Stimulated activated CD4-positive, alpha-beta T cell treated with anti-CD3 and anti-CD28 coated beads, Interleukin-15, amount 100 ng/mL, for 1 hour (primary cell): ENCODE measurements at places on chromosomes 5 and 9.

- no peak for DNase-seq
These were observed 31.0 kb upstream of the HMCN2 start for GRCh38 chr9:130234340-130235260.

- no peak for DNase-seq
These were observed 1021.9 kb downstream of the CDH12 start for GRCh38 chr5:21831145-21831787.

- DNase-seq, result no peak
These were observed 1640.9 kb upstream of the C9orf72 start for GRCh38 chr9:29214154-29214689.

DNA sequence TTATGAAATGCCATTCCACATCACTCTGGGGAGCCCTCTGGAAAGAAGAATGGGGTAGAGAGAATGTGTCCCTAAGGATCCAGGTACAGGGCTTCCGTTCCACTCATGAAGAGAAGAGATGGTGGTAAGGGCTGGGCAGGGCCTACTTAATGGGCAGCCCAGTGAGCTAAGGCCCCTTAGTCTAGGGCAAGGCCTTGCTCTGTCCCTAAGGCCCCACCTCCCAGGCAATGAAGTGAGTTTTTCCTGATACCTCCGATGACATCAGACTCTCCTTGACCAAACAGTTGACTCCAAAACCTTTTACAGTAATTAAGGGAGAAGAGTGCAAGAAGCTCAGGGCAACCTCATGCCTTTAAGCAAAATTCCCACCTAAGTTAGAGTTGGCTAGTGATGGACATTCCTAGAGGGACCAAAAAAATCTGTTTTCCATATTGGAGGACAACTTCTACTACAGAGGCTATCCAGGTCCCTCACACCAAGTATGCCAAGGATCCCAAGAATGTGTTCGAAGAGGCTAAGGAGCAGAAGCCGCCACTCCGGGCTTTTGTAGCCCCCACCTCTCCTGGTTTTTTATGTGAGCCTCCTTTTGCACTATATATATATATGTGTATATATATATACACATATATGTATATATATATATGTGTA is 5.9 kb downstream of the KLF9 start:
- no peak for DNase-seq

DNA sequence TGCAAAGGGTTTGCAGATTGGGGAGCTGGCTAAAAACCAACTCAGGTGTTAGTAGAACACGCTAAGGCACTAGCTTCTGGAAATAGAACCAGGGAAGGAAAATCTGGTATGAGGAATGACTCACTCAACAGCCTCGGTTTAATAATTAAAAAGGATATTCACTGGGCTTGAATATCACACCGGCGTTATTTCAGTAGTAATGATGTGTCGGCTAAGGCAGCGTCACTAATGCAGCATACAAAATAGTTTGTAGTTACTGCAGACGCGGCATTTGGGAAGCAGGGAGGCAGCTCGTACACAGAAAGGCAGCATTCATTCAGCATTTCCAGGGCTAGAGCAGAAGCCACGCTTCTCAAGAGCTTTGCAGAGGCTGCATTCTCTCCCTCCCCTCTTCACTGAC is 1.7 kb downstream of the ADRA1B start:
- no peak for DNase-seq

DNA sequence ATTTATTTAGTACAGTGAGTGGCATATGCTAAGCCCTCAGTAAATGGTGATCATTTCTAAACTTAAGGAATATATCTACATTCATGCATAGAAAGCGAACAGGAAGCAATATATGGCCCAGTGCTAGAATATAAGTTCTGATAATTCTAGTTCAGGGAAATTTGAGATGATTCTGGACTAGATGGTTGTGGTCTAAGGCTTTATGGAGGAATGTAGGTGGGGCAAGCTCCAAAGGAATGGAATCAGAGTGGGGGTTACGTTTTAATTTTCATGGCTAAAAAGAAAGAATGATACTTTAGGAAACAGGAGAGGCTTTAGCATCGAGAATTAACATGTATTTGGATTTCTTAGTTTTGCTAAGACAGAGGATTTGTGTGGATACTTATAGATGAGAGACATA is 56.1 kb downstream of the MTREX start:
- no peak for DNase-seq

DNA sequence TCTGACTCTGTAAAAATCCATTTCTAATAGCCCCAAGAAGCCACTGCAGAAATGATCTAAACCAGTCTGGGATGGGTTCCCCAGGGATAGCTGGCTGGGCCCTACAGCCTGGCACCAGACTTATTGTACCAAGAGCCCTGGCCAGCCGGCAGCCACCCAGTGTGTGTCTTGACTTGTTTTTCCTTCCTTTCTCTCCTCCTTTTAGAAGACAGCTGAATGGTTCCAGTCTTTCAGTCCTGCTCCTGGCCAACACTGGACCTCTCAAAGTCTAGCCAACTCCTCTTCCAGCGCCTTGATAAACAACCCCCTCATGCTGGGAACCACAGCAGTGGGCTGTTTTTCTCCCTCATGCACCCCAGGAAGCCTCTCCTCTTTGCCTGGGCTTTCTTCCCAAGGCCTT is 34.1 kb downstream of the ATOX1 start:
- no peak for DNase-seq

GRCh38 chr9:14313378-14313940 is 482 bp downstream of the NFIB start:
- no peak for DNase-seq

GRCh38 chr9:123072407-123072995 is 39.0 kb downstream of the GPR21 start:
- DNase-seq, result no peak

GRCh38 chr5:107578051-107578635 is 92.6 kb downstream of the EFNA5 start:
- DNase-seq, result no peak

GRCh38 chr5:80230269-80230992 is 25.4 kb downstream of the SERINC5 start:
- DNase-seq, result no peak

DNA sequence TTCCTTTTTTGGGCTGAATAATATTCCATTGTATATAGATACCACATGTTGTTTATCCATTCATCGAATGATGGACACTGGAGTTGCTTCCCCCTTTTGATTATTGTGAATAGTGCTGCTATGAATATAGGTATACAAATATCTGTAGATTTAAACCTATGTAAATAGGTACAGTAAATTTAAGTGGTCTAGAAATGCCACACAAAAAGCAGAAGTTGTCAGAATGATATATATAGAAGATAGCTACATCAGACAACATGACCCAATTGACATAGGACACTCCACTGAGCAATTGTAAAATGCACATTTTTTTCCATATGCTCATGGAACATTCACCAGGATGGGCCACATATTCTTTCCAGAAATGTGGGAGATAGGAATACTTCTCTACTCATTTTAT is 77.6 kb downstream of the SMIM15 start:
- no peak for DNase-seq

GRCh38 chr5:109411627-109412026 is 1.9 kb upstream of the PJA2 start:
- no peak for DNase-seq

DNA sequence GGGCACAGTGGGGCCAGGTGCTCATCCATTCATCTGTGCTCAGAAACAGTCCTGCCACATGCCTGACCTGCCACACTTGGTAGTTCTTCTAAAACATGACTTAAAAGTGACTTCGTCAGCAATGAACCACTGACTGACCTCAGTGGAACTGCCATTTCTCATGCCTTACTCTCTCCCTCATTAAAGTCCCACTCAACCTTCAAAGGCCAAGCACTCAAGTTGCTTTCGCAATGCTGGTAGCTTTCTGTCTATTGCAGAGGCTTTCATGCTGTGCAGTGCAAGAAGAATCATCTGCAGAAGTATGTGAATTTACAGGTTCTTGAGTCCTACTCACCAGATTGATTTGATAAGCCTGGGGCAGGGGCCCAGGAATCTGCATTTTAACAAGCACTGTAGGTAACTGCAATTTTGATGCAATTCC is 23.9 kb downstream of the B4GALT1 start:
- no peak for DNase-seq

DNA sequence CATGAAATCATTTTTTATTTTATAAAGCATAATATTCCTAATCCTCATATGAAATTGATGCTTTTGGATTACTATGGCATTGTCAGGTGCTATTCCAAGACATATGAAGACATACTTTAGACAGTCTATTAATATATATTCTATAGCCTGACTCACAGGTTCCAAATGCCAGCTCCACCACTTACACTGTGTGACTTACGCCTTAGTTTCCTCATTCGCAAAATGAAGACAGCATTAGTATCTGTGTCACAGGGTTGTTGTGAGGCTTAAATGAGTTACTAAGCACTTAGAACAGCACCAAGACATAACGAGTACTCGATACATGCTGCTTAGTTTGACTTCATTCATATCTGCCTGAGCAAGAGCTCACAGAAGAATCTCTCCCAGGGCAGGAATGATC is 132.2 kb upstream of the PTGER4 start:
- no peak for DNase-seq

- DNase-seq, result no peak
These were observed at the start of gene CCDC180 for GRCh38 chr9:97307500-97308163. CCDC180 (plus strand) TSS chr9:97307659; CDS start chr9:97308064, 405 bp downstream.

DNA sequence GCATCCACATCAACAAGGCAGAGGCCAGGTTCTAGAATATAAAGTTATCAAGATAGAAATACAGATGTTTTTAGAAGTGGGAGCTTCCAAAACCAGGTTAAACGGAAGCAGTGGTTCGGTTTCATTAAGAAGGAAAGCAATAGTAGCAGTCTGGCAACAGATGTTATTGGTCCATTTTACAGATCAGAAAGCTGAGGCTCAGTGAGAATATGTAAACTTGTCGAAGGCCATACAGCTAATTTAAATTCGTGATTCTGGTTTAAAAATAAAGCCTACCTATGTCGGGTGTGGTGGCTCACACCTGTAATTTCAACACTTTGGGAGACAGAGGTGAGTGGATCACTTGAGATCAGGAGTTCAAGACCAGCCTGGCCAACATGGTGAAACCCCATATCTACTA is 160.6 kb downstream of the ARRDC3 start:
- DNase-seq, result no peak

DNA sequence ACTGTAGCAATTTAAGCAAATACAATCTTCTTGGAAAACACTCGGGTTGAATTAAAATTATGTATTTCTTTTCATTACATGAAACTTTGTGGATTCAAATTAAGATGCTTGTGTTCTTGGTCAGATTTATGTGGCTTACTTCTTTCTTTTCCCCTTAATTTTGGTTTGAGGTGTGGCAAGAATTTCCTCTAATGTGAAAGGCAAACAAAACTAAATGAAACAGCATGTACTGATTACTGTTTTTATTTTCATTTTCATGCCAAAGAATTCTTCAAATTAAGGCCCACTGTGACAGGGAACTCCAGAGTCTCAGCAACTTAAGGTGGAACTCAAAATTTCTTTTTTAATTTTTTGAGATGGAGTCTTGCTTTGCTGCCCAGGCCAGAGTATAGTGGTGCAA is at the start of gene OMD:
Gene OMD, minus strand, starts transcription at position 132 of the 400 bp plus-strand sequence. CDS start 6,913 bp downstream, outside the sequence.
- no peak for DNase-seq

- DNase-seq, result no peak
These were observed 39.7 kb upstream of the HMGCS1 start for GRCh38 chr5:43352915-43353314.

DNA sequence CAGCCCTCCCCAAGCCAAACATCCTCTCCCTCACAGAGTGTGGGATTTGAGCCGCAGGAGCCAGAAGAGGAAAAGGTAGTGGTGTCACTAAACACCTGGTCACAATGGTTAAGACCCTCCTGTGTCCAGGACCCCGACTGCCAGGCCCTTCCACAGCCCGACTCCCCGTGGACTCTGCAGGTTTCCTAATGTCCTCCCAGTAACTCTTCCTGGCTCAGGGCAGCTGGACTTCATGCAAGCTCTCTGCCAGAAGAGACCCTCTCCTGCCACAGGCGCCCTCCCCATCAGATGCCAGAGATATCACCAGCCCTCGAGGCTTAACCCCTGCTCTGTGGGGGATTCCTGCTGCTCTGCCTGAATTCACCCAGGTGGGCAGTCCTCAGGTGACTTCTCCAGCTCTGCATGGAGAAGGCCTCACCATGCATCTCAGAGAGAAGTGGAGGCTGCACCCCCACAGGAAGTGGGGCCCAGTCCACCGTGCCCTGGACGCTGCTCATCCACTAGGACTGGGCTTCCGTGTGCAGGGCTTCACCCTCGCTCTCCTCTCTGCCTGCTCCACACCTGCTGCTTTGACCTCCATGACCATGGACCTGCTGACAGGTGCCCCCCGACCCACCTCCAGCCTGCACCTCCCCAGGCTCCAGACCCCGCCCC is 111.2 kb downstream of the ADAMTS2 start:
- DNase-seq, result no peak

GRCh38 chr9:14434971-14435718 is 121.2 kb upstream of the NFIB start:
- DNase-seq, result no peak

- DNase-seq, result no peak
These were observed 18.9 kb upstream of the NPR3 start for GRCh38 chr5:32692036-32692746.

DNA sequence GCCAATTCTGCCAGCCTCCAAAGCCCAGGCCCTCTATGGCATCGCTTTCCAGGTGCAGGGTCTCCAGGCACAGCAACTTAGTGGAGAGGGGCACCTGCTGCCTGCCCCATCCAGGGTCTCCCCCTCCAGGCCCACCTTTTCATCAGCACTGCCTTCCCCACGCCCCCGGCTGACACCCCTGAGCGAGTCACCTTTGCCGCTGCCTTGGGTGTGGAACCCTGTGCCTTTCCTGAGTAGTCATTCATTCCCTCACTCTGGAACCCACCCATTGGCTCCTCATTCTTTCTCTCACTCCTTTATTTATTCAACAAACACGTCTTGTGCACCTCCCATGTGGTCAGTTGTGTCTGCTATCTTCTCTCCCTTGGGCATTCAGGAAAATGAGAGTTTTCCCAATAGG is 14.5 kb upstream of the RPL26L1 start:
- DNase-seq, result no peak

DNA sequence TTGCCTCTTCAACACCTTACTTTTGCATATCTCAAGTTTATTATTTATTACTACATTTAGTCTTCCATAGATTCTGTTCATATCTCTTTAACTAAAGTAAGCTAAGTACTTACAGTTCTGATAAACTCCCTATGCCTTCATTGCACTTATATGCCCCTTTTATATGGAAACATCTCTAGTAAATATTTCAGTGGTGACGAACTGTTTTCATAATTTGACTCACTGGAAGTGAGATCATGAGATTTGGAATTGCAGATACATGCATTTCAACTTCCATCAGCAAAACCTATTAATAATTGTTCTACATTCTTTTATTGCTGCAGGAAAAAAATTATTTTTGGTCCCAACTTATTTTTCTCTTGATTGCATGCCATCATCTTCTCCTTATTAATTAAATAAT is 263.5 kb downstream of the CD180 start:
- no peak for DNase-seq

DNA sequence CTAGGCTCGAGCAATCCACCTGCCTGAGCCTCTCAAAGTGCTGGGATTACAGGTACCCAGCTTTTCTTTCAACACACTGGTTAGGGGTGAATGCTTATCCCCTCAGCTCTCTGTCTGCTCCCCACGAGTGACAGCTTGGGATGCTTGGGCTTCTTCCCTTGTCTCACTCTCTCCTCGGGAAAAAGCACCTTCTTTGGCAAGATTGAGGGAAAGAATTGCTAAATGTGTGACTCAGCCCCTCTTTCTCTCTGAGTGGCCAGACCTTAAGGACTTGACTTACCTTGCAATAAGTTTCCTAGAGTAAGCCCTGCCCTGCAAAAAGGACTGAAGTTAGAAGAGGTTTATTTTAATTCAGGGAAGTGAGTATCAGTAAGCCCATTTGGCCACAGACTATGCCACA is 68.1 kb upstream of the ERBIN start:
- no peak for DNase-seq

- DNase-seq, result no peak
These were observed 333.1 kb downstream of the ASTN2 start for GRCh38 chr9:117081641-117082317.
